ENCODE measurements at places on chromosomes 2 and 18.

DNA sequence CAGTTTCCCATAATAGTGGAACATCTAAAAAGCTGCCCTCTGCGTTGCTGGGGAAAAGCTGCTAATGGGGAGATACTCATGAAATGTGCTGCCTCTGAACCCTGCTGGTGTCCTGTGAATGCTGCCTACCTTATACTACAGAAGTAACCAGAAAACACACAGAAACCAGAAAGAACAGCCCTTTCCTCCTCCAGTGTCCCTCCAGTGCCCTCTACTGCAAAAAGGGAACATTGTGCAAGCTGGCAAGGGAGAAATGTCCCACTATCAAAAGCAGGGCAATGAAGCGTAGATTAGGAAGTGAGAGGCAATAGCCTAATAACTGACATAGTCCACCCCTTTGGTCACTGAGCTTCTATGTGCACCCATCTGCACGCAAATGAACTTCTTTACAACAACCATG is 162.7 kb upstream of the ETAA1 start:
- peak; percentile 18 for DNase-seq

DNA sequence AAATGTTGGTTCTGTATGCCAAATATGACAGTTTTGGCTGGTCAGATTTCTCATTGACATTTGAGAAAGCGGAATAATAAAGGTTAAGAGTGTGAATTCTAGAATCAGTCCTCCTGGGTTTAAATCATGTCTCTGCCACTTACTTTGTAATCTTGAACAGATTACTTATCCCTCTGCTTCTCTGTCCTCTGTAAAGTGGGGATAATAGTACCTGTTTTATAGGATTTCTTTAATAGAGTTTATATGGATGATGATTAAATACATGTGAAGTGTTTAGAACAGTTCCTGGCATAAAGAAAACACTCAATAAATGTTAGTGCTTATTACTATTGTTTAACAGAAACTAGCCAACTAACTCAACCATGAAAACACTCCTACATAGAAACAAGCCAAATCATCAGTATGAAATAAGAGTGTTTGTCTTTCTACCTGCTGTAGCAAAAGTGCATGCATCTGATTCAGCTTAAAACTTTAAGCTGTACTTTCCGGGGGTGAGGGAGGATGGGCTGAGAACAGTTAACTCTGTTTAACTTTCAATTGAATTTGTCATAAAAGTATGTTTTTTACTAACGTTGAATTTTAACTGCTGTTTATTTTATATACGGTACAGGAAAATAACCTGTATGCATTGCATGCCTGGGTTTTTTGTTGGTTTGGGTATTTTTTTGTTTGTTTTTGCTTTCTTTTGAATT is 6.8 kb downstream of the HTR2B start:
- no peak for DNase-seq

DNA sequence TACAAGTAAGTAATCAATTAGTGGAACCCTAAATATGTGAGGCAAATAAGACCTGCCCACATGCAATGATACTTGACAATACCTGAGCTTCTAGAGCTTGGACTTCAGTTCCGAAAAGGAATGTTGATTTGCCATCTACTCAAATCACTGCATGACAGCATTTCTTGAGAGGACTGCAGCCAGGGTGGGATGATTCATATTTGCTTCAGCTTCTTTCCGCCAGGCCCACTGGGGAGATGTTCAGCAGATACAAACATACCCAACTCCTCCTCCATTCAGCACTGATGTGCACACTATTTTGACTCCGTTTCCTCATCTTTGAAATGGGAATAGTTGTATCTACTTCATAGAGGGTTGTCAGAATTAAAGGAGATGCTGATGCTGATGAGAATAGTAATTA is 28.8 kb upstream of the TMEM177 start:
- DNase-seq = no peak

DNA sequence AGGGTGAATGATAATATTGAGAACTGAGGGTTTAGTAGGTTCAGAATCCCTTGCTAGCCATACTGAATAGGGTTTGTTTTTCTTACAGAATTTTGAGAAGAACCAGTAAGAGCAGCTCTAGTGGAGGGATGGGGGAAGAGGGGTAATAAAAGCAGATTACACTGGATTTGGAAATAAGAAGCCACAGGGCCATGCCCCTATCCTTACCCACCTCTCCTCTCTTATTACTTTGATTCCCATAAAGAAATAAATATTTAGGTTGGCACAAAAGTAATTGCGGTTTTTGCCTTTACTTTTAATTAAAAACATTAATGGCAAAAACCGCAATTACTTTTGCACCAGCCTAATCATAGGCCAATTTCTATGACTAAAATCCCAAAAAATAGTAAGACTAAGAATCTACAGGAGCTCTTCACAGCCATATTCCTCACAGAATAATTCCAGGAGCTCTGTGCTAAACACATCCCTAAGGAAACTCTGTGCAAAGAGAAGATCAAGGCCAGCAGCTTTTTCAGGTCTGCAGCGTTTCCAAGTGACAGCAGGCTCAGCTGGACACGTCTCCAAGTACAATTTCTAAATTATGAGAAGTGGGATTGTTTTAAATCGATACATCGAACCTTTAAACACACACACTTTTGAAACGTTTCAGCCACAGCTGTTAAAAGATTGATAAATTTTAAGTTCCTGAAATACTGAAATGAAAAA is 58.4 kb upstream of the RTN4 start:
- no peak for DNase-seq

- no peak for DNase-seq
These were observed 388.0 kb downstream of the SUCLG1 start for GRCh38 chr2:84071050-84071449.

DNA sequence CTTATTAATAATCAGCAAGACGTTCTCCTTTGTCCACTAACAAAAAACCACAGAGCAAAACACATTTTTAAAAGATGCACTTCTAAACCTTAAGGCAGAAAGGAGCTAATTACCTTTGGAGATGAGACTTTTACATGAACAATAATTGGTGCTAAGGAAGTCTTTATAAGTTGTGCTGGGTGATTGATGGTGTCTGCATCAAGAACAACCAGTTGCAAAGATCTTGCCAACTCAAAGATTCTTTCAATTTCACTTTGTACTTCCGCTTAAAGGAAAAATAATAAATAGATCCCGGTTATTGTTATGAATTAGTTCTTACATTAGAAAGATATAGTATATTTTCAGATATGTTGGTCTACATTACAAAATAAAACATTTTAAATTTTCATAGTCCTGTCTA is 26.9 kb upstream of the ARL5A start:
- DNase-seq = no peak

DNA sequence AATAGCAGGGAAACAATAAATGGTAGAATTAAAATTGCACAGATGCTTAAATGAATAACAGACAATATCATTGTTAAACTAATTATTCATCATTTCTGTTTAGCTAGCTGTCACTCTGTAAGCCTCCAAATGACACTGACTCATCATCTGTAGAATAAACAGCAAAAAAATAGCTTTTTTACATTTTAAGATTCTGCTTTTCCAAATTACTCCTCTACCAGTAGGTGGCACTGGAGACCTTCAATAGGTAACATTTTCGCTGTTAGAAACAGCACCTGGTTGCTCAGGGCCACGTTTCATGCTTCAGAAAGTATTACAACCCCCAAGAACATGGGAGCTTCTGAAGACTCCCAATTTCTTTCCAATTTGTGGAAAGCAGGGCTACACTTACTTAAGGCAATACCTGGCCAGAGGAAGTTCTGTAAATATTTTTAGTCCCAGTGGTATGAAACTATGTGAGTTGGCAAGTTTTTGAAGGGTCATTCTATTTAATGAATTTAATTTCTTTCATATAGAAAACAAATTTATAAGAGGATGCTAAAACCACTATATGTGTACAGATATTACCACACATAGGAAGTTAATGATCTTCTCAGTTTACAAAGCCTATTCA is 45.4 kb downstream of the TTN start:
- peak; percentile 37 for DNase-seq

DNA sequence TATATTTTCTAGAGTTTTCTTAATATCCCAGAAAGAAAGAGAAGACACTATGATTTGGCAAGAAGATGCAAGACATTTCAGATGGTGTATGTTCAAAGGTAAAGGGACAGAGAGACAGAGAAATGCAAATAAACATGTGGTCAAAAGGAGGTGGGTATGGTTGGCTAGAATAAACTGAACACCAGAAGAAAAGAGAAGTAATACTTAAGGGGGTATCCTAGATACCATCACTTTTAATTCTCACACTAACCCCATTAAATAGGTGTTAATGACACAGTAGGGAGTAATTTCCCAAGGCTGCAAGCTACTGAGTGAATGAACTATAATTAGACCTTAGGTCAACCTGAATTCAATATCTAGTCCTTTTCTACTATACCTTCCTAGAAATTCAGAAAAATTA is 111.2 kb upstream of the CD226 start:
- DNase-seq = no peak

GRCh38 chr2:179348906-179349305 is 84.3 kb upstream of the SESTD1 start:
- DNase-seq = no peak

DNA sequence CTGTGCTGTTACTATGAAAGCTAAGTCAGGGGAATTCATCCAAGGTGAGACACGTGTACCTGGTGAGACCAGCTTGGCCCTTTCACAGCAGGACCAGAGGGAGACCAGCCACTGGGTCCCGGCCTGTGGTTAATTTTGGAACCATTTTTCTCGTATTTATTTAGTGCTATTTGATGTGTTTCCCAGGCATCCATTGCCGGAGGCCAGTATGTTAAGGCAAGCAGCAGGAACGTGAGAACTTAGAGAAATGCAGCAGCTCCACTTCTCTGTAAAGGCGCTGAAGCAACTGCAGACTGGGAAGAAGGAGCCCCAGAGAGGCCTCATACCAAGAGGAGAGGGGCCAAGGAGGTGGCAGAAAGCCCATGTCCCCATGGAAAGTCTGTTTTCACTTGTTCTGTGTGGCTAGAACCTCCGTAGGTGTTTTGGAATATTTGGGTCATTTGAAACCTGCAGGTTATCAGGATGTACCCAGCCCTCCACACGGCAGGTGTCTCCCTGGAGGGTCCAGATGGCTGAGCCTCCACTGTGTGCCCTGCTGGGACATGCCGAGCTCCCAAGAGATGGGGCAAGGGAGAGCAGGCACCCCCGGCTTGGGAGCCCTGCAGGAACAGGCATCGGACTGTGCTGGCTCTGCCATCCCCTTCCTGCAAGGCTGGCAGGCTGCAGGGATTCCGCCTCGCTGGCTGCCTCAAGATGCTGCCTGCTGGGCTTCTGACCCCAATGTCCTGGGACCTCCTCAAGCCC is 256.0 kb upstream of the RAB6C start:
- DNase-seq = no peak
